ENCODE measurements at places on chromosomes 7 and 10. TPM values are rescaled to one million over a fixed set of nuclear protein-coding genes. Genes with fewer than 3 reads are reported as not detected.

The FZD1 gene
- 24.2 TPM for total RNA-seq

The BTBD16 gene
- total RNA-seq: not detected

The TFPI2 gene
- 59.6 TPM for total RNA-seq

The AKR1D1 gene
- 0.07 TPM for total RNA-seq

The NPSR1 gene
- total RNA-seq: not detected
